ENCODE measurements at places on chromosomes 11 and 22.

DNA sequence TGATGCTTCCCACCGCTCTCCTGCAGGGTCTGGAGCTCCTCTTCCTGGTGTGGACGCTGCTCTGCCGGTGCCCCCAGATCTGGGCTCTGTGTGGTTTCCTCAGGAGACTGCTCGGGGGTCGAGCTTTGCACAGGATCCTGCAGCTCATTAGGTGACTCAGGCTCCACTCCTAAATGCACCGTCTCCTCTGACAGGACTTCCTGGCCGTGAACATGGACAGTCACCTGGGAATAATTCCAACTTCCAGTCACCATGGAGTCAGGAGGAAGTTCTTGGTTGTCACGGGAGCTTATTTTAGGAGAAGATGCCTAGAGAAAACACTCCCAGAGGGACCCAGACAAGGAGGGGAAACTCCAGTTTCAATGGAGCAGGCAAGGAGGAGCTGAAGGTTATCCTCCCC is 11.9 kb downstream of the ZNF202 start:
- H3K4me3 ChIP-seq: no peak overlapping the region
- no peak overlapping the region for H3K27ac ChIP-seq
- no peaks in the 10 kb centered on the region for H3K4me1 ChIP-seq
- no peaks in the 10 kb centered on the region for H3K27me3 ChIP-seq
- H3K36me3 ChIP-seq: peaks cover 46% of the 10 kb centered on the region

- H3K36me3 ChIP-seq: no peaks in the 10 kb centered on the region
- H3K27me3 ChIP-seq: no peaks in the 10 kb centered on the region
- no peak overlapping the region for H3K4me3 ChIP-seq
- H3K4me1 ChIP-seq: no peaks in the 10 kb centered on the region
- DNase-seq: no peak
These were observed 135.4 kb upstream of the LARGE1 start for GRCh38 chr22:34055525-34056200.

- no peaks in the 10 kb centered on the region for H3K36me3 ChIP-seq
- H3K4me1 ChIP-seq: no peaks in the 10 kb centered on the region
- no peak for DNase-seq
- no peak overlapping the region for H3K27ac ChIP-seq
- peaks cover 50% of the 10 kb centered on the region for H3K27me3 ChIP-seq
These were observed 18.2 kb downstream of the ZBTB16 start for GRCh38 chr11:114077482-114078305.

DNA sequence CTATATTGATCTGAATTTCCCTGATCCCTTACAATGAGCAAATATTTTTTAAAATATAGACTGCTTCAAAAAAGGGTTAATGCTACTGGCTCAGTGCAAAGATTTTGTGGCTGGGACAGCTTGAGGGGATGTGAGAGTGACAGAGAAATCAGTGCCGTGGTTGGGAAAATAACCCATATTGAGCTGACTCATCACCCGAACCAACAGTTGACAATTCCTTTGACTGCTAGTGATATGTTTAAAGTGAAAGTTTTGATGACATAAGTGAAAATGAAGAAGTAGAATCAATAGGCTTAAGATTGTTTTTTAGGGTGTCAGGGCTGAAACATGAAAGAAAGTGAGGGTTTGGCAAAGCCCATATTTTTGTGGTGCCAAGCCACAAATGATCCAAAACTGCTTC is 257.1 kb upstream of the TENM4 start:
- H3K27ac ChIP-seq: no peak overlapping the region
- DNase-seq: no peak
- H3K27me3 ChIP-seq: no peaks in the 10 kb centered on the region

DNA sequence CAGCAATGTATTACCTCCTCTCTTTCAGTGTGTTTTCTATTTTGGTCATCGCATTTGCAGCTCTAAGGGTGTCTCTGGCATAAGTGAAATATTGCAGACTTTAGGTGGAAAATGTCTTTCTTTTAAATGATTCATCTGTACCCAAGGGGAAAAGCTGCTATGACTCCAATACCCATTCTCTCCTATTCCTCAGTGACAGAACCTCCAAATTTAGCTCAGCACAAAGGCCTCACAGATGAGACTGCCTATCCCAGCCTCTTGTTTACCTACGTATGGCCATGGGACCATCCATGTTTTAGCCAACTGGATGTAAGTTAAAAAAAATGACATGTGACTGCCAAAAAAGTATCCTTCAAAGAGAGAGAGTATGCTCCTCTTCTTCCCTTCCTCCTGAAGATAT is 7.9 kb downstream of the MTMR2 start:
- no peaks in the 10 kb centered on the region for H3K36me3 ChIP-seq
- H3K4me3 ChIP-seq: no peak overlapping the region
- peaks cover 14% of the 10 kb centered on the region for H3K4me1 ChIP-seq
- no peak for DNase-seq

DNA sequence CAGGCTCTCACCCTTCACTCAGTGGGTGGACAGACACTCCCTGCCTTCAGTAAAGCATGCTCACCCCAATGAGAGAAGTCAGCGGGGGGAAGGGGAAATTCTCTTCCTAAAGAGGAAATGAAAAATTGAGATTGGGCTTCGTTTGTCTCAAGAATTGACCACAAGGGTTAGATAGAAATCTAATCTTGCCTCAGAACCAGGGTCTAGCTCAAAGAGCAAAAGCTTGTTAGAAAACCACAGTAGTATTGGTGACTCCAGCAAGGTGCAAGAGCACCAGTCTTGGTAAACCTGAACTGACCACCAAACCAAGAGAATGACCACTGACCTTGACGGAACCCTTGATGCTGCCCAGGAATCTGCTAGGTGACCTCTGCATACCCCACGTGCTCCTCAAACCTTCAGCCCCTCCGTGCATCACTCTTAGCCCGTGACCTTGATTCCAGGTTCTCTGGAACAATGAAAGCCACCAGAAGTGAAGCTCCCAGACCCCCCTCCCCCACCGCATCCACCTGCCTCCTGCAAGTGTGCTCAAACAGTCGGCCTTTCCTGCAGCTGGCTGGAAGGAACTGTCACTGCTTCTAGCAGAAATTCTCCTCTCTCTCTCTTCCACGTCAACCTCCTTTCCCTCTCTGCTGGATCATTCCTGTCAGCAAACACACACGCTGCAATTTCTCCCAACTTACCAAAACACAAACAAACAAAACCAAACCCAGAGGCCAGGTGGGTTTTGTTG is 3.1 kb upstream of the TMA7B start:
- DNase-seq: no peak
- no peak overlapping the region for H3K4me3 ChIP-seq
- H3K4me1 ChIP-seq: peaks cover 41% of the 10 kb centered on the region
- no peak overlapping the region for H3K27ac ChIP-seq

DNA sequence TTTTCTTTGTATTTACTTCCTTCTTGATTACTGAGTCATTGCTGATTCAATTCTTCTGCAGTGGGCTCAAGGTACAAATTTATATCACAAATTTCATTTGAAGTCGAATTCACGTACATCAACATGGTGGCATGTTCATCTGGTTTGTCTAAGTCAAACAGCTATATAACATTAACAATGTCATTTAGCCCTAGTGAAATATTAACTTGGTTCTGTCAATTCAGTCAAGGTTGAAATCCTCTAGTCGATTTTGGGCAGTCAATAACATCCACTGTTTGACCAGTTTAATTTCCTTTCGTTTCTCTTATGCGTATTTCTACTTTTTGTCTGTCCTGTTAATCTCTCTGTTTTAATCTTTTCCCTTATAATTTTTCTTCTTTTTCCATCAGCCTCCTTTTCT is 4.1 kb upstream of the ATXN10 start:
- no peak for DNase-seq
- H3K36me3 ChIP-seq: no peaks in the 10 kb centered on the region
- H3K4me3 ChIP-seq: no peak overlapping the region
- peaks cover 5% of the 10 kb centered on the region for H3K4me1 ChIP-seq

DNA sequence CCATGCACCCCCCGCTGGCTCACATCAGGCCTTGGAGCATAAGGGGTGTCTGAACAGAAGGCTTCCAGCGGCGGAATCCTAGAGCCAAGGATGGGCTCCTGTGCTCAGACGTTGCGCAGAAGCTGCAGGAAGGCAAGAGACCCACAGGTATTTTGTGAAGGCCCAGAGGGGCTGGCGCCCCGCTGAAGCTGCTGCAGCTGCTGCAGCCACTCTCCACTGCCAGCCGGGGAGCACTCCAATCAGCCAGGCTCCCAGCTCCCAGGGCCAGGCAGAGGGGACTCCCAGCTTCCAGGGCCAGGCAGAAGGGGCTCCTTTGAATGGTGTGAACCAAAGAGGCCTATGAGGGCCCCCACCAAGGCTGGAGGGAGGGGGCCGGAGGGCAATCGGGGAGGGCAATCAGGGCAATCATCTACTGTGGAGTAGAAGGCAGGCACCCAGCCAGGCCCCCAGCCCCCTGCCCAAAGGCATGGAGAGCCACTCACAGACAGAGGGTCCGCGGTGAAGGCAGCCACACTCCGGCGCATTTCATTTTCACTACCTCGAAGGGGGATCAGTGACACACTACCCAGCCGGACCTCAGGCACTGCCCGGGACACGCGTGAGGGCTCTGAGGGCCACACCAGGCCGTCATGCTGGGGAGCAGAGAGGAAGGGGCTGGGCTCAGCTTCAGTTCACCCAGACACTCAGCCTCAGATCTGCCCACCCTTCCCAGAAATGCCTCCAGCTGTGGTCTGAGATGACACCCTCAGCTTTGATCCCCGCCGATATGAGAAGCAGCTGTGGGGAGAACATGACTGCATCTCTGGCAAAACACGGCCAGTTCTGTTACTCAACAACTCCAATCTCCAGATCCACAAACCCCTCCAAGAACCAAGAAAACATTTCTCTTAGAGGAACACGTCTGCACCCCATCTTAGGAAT is 11.6 kb upstream of the PDE2A start:
- H3K27ac ChIP-seq: no peak overlapping the region
- DNase-seq: no peak
- H3K36me3 ChIP-seq: no peaks in the 10 kb centered on the region
- no peaks in the 10 kb centered on the region for H3K27me3 ChIP-seq
- no peak overlapping the region for H3K4me3 ChIP-seq
- H3K4me1 ChIP-seq: no peaks in the 10 kb centered on the region

GRCh38 chr22:42714768-42715390 is 5.8 kb downstream of the A4GALT start:
- H3K4me3 ChIP-seq: no peak overlapping the region
- H3K4me1 ChIP-seq: peaks cover 6% of the 10 kb centered on the region
- peaks cover 25% of the 10 kb centered on the region for H3K27me3 ChIP-seq

DNA sequence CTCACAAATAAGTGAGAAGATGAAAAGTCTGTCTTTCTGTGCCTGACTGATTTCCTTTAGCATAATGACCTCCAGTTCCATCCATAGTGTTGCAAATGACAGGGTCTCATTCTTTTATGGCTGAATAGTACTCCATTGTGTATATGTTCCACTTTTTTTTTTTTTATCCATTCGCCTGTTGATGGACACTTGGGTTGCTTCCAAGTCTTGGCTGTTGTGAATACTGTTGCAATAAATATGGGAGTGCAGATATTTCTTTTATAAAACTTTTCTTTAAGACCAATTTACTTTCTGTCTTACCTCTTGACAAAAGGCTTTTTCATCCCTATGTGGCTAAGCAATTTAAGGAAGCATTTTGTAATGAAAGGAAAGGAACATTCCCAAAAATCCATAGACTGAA is 104.6 kb downstream of the MUC15 start:
- H3K4me3 ChIP-seq: no peak overlapping the region
- no peaks in the 10 kb centered on the region for H3K36me3 ChIP-seq
- DNase-seq: no peak

DNA sequence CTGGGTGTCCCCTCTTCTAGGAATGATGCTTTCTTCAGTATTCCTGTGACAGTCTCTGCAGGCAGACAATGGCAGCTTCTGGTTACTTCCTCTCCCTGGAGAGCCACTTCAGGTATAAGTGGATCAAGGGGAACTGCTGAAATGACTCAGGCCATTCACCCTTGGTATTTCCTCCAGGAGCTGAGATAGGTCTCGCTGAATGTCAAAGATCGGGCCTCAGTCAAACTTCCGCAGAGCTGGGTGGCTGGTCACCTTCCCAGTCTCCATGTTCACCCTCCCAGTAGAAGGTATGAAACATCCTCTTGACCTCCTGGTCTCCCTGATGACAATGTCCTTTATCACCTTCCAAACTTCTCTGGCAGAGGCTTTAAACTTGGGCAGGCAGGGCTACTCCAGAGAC is 1.8 kb upstream of the ANKK1 start:
- peaks cover 19% of the 10 kb centered on the region for H3K27me3 ChIP-seq
- no peak for DNase-seq
- no peaks in the 10 kb centered on the region for H3K36me3 ChIP-seq
- no peak overlapping the region for H3K4me3 ChIP-seq
- H3K27ac ChIP-seq: no peak overlapping the region

DNA sequence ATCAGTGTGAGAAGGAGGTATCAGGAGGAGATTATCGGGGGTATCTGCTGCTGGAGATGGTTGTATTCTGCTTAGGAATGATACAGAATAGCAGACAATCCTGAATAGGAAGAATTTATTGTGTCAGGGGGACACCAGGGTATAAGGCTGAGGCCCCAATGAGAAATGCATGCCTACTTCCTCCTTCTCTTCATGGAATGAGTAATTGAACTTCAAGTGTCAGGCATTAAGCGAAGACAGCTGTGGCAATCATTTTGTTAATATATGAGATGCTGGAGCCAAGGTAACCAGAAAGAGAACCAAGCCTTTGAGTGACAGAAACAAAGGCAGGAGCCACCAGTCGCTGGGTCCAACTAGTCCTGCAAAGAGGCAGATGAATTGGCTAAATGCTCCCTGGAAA is 49.1 kb downstream of the KIRREL3 start:
- no peak for DNase-seq
- no peaks in the 10 kb centered on the region for H3K36me3 ChIP-seq
- H3K27me3 ChIP-seq: no peaks in the 10 kb centered on the region
- peaks cover 15% of the 10 kb centered on the region for H3K4me1 ChIP-seq

- no peak overlapping the region for H3K4me3 ChIP-seq
- DNase-seq: no peak
- H3K4me1 ChIP-seq: no peaks in the 10 kb centered on the region
- peaks cover 2% of the 10 kb centered on the region for H3K27me3 ChIP-seq
- H3K27ac ChIP-seq: no peak overlapping the region
These were observed 4.7 kb upstream of the SLC22A12 start for GRCh38 chr11:64586366-64586765.

- no peaks in the 10 kb centered on the region for H3K4me1 ChIP-seq
- DNase-seq: no peak
- no peak overlapping the region for H3K27ac ChIP-seq
- no peak overlapping the region for H3K4me3 ChIP-seq
- H3K36me3 ChIP-seq: peaks cover 82% of the 10 kb centered on the region
These were observed 37.6 kb downstream of the NAT10 start for GRCh38 chr11:34143048-34143447.

- H3K4me3 ChIP-seq: no peak within 1 kb of the TSS
- no peak for DNase-seq
- H3K27ac ChIP-seq: peak within 1 kb of the TSS; percentile 65
- H3K36me3 ChIP-seq: peaks cover 27% of the 10 kb centered on the region
- no peaks in the 10 kb centered on the region for H3K27me3 ChIP-seq
These were observed at the start of gene FERMT3 for GRCh38 chr11:64206457-64207255. FERMT3 (plus strand) TSS chr11:64206721; CDS start chr11:64207365, 644 bp downstream.

- H3K36me3 ChIP-seq: no peaks in the 10 kb centered on the region
- H3K4me1 ChIP-seq: peaks cover 8% of the 10 kb centered on the region
- no peaks in the 10 kb centered on the region for H3K27me3 ChIP-seq
- no peak overlapping the region for H3K27ac ChIP-seq
- H3K4me3 ChIP-seq: no peak overlapping the region
These were observed 23.7 kb downstream of the RRP8 start for GRCh38 chr11:6579681-6580080.
